Stimulated activated CD4-positive, alpha-beta T cell treated with anti-CD3 and anti-CD28 coated beads, Interleukin-1b, Interleukin-23, amount 100 ng/mL, for 1 hour (primary cell): ENCODE measurements at places on chromosomes 3 and 15.

DNA sequence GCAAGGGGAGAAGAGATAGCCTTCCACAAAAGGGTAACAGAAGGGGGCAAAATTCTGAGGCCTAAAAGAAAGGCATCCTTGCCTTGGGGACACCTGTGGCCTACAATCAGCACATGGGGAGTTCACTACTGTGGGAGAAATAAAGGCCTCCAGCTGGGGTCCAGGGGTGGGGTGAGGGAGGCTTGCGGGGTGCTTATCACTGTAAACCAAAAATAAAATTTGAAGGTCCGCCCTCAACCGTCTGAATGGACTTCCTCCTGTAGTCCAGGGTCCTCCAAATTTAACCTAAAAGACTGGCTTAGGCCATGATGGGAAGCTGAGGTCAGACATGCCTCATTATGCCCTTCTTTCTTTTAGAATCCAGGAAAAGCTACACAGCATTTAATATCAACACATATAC, 2.1 kb upstream of the POLR2M start:
- no peak for DNase-seq

GRCh38 chr3:38473229-38473628, 19.5 kb downstream of the ACVR2B start:
- DNase-seq = no peak

- no peak for DNase-seq
These were observed 177.7 kb downstream of the ZNF385D start for GRCh38 chr3:21573291-21573690.

DNA sequence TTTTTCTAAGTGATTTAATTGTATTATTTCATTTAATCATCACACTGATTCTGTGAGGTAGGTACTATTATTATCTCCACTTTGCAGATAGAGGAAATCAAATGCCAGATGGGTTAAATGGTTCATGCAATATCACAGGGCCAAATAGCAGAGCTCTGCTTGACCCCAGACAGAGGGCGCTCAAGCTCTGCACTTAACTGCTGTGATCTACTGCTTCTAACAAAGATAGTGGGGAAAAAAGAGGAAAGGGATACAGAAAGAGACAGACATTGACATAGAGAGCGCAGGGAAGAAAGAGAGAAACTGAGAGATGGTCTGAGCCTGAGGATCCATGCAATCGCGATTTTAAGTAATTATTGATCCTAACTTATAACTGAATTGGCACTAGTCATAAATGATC, 279.1 kb upstream of the THRB start:
- DNase-seq = no peak

DNA sequence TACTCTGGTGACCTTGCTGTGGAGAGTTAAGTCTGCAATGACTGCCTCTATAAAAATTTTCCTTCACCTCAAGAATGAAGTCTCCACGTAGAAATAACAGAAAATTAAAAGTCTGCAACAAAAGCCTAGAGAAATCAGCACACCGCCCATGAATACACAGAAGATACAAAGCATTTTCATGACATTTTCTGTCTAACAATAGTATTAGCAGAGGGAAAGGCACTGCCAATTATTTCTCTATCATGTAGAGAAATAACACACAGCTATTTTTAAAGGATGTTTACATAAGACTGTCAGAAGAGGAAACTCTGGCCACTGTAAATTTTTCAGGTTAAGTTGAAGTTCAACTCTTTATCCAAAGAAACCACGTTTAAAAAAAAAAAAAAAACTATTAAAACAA, 80.8 kb downstream of the GSK3B start:
- DNase-seq = no peak

DNA sequence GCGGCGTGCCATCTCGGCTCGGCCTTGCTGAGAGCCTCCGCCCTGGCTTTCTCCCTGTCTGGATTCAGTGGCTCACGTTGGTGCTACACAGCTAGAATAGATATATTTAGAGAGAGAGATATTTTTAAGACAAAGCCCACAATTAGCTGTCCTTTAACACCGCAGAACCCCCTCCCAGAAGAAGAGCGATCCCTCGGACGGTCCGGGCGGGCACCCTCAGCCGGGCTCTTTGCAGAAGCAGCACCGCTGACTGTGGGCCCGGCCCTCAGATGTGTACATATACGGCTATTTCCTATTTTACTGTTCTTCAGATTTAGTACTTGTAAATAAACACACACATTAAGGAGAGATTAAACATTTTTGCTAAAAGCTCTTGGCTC, 54.1 kb downstream of the PLXNA1 start:
- DNase-seq = no peak

DNA sequence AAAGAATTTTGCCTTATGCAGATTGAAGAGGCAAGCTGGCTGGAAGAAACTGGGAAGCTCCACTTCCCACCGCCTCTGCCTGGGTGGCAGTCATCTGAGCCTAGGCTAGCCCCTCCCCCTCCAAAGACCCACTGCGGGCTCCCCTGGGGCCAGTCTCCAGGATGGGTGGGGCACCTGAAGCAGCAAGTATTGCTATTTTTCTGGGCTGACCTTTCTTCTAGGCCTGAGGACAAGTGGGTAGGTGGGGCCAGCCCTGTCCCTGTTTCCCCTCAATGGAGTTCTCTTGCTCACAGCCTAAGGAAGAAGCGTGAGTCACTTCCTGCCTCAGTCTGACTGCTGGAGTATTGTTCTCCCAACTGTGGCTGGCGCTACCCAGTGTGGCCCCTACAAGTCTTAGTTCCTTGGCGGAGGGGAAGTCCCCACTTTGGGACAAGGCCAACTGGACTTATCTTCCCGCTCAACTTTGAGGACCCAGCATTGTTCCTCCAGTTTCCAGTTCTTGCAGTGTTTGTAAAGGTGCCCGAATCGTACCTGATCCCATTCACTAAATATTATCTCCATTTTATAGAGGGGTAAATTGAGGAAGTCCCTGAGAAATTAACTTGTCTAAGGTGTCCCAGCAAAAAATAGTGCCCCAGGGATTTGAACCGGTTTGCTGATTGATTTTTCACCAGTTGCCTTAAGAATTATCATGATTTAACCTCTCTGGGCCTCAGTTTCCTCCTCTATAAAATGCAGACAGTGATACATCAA, 1.4 kb downstream of the FURIN start:
- DNase-seq = no peak

GRCh38 chr15:57298204-57298603, 78.1 kb upstream of the CGNL1 start:
- no peak for DNase-seq

DNA sequence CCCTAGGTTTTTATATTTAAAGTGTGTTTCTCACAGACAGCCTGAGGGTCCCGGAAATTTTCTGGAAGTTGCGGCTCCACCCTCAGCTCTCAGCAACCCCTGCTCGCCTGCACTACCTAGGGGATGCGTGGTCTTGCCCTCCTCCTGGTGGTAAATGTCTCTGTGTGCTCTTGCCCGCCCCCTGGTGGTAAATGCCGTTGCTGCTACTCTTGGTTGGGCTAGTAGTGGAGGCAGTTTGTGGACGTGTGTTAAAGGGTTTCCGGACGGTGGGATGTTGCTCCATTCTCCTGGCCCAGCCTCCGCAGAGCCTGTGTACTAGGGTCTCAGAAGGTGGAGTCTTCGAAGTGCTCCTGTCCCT, 27.4 kb downstream of the STOML1 start:
- peak; percentile 70 for DNase-seq

DNA sequence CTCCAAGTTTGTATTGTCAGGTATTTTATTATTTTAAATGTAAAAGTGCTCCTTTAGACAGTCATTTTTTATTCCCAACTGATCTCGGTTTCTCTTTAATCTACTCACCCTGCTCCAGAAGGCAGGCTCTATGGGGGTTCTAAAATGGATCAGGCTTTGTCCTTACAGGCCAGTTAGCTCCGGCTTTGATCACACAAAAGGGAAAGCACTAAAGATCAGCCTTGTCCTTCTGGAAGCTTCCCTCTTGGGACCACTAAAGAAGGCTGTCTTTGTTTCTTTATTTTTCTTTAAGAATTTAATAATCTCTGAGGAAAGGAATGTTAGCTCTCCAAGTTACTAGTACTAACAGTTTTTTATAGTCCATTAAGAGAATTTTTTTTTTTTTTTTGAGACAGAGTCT, 560.5 kb upstream of the ZNF717 start:
- DNase-seq = no peak

DNA sequence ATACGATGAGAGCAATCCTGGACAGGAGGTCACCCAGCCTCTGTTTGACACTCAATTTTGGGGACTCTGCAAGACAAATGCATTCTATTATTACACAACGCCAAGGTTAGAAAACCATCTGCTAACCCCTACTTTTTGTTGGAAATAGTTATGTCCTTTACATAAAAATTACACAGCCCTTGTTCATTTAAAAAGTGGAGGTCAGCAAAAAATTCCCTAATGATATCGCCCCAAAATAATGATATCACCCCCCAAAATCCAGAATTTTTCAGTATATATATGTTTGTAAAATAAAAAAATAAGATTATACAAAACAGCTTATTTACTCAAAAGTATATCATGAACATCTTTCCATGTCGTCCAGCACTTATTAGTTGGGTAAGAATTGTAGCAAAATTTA, 11.4 kb downstream of the ROPN1 start:
- no peak for DNase-seq

GRCh38 chr3:13008155-13008995, 64.9 kb downstream of the IQSEC1 start:
- DNase-seq = no peak

GRCh38 chr15:72604794-72605193, 49.7 kb upstream of the GOLGA6B start:
- DNase-seq = no peak

DNA sequence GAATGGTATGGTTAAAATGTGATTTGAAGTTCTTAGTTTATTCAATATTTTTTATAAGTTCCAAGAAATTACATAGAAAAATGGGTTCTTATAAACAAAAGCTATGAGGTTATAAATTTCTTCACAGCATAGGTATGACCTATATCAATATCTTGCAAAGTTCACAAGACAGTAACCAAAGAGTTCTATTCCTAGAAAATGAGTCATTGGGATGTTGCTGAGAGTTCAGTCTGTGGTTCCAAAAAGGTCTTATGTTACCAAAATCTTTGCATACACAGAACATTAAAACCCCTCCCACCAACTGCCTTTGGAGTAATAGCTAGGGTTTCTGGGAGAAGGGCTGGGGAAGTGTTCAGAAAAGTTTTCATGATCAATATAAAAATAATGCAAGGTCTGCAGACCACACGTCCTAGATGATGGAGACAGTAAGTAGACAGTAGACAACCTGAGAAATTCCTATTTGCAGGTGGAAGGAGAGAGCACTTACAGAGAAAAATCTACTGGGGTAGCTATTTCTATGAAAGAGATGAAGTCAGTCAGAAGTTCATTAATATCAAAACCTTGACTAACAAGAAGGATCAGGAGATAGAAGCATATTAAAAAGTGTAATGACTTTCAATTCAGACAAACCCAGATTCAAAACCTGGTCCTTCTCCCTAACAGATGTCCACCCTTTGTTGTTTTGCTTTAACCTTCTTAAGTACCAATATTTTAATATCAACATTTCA, 279.3 kb downstream of the KCNH8 start:
- no peak for DNase-seq

DNA sequence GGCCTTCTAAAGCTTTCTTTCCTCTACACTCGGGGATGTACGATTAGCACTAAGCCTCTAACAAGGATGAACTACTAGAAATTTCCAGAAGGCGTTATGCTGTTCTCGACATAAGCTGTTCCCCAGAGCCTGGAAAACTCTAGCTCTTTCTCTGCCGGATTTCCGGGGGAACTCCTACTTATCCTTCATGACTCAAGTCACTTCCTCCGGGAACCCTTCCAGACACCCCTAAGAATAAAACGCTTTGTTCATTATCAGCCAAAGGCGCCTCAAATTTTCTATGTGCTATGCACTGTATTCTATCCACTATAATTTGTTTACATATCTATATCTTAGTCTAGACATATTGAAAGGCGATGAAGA, 455 bp upstream of the SNAP23 start:
- DNase-seq = no peak

DNA sequence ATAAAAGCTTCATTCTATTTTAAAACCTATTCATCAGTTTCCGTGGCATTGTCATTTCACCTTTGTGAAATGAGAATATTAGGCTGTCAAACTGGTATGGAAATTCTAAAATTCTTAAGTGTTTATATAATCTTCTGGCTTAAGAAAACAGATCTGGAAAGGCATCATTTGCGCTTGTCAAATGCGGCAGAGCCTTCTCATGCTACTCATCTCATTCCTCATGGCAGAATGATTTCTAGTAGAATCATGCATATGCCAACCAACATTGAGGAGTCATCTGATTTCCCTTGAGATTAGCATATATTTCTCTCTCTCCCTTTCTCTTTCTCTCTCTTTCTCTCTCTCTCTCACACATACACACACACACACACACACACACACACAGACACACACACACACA, 48.8 kb downstream of the STRIT1 start:
- no peak for DNase-seq

DNA sequence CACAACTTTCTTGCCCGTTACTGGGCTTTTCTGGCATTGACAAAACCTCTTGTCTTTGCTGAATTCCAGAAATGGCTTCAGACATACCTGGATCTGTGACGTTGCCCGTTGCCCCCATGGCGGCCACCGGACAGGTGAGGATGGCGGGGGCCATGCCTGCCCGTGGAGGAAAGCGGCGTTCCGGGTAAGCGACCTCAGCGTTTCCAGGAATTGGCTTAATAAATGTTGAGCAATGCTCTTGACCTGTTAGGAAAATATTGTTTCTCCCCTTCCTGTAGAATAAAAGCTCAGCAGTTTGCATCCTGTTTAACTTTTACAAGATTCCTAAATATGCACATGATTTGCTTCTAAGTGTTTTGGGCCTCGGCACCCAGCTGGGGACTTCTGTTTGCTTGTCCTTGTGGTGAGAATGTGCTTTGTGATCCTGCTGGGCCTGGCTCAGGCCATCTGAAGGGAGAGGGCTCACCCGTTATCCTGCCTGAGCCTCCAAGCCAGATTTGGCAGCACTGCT, 46.7 kb downstream of the ARNT2 start:
- no peak for DNase-seq

DNA sequence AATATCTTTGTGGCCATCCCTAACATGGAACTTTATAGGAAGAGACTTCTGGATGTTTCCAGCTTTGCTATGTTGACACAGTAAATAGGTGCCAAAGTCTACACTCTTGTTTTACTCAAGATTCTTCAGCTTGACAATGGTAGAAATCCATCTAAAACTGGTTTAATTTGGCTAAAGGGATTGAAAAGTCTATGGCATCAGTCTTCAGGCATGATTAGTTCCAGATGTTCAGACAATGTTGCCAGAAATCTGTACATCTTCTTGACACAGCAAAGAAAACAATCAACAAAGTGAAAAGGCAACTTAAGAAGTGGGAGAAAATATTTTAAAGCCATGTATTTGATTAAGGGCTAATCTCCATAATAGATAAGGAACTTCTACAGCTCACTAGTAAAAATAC, 130.5 kb downstream of the LRRC3B start:
- no peak for DNase-seq
